ENCODE measurements at places on chromosomes 5 and 9.

- no peak for DNase-seq
Observed at GRCh38 chr5:36078430-36078829, 11.7 kb upstream of the UGT3A2 start.

- no peak for DNase-seq
Observed at GRCh38 chr5:67350618-67351201, 154.1 kb upstream of the CD180 start.

DNA sequence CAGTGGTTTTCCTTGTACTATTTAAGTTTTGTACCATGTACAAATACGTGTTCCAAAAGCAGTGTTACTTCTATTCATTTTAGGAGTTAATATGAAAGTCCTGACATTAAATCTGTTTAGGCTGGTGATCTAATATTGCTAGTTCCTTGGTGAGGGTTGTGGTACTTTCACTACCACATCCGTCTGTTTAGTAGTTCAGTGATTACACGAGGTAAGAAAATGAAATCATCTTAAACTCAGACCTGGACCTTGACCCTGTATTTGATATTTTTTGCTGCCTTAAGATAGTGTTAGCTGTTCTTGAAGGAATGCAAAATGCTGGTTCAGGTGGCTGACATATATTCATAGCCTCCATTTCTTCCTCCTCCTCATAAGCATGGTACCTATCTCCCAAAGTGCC lies 50.3 kb downstream of the MTAP start:
- DNase-seq = no peak

DNA sequence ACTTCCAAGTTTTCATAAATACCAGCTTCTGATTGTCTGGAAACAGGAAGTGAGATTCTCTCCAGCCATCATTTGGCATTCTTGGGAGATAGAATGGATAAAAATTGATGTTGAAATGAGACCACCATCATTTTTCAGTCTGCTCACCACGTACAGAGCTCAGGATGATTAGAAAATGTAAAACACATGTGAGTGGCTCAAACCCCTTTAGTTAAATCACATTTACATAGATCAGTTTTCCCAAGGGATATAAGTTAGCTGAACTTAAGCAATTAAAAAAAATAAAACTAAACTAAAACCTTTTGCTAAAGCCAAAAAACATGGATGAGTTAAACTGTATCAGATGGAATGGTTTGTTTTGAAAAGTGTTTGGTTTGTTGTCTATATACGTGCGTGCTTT lies 37.1 kb upstream of the GDNF start:
- no peak for DNase-seq

GRCh38 chr5:60148366-60148765 lies 254.8 kb upstream of the PDE4D start:
- DNase-seq = no peak

GRCh38 chr9:70581214-70581954 lies 166.9 kb upstream of the KLF9 start:
- no peak for DNase-seq

GRCh38 chr5:143699121-143699520 lies 112.8 kb upstream of the HMHB1 start:
- DNase-seq = no peak

DNA sequence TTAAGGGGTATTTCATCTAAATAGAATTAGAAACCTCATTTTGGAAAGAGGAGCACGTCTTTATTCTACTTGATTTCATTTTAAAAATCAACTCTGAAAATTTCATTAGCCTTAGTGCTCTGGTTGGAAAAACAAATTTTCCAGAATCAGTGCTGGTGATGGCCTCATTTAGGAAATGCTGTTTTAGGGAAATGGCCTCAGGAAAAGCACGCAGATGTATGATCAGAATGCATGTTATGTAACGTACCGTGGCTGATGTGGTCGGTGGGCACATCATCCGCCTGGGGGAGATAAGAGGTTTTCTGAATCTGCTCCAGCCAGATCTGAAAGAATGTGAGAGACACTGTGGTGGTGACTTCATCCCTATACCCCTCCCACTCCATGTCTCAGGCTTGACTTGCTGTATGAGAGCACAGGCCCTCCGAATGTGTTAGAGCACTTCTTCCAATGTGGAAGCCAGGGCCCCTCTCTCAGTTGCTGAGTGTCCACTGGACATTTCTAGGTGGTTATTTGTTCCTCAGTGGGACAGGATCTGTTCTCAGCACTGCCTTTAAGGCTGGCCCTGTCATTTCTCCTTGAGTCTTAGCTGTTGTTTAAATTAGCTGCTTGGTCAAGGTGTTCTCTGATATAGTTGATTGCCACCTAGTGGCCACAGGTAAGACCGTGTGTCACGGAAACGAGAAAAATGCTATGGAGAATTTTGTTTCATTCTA lies 96.5 kb downstream of the ARHGAP26 start:
- DNase-seq = peak; percentile 4

GRCh38 chr9:35294066-35294465 lies 132.3 kb downstream of the UNC13B start:
- no peak for DNase-seq

GRCh38 chr9:37927601-37928551 lies 23.9 kb upstream of the SLC25A51 start:
- DNase-seq = no peak

GRCh38 chr9:129939431-129939830 lies 103.6 kb downstream of the FNBP1 start:
- no peak for DNase-seq

- no peak for DNase-seq
Observed at GRCh38 chr9:117081641-117082317, 333.1 kb downstream of the ASTN2 start.

GRCh38 chr5:37165761-37166160 lies 83.4 kb downstream of the CPLANE1 start:
- DNase-seq = no peak

DNA sequence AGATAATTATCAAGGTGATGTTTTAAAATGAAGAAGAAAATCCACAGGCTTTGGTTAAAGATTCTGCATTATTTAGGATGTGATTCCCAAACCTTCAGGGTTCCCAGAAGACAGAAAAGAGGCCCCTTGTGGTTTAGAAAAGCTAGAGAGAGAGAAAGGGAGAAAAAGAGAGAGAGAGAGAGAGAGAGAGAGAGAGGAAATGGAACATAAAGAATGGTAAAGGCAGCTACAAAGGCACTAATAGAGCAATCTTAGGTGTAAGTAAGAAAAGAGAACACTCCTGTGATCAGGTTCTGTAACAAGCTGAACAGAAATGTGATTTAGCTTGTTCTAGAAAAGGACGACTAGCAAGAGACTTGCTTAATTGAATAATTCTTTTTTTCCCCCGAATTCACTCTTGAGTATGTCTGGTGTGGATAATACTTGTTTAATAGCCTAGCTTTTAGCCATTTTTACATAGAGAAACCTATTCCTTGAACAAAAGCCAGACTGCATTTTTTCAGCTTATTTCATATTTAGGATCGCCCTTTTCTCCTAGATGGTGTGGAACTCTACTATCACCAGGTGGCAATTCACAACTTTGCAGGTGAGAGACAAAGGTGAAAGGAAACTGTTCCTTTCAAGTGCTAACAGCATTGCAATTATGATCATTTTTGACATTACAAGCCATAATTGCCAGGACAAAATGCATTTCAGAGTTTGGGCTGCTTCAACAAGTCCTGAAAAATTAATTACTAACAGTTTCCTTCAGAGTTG lies 57.6 kb upstream of the SH3GL2 start:
- no peak for DNase-seq

GRCh38 chr9:135258461-135258860 lies 171.0 kb downstream of the OLFM1 start:
- no peak for DNase-seq

GRCh38 chr5:122816756-122817155 lies 28.7 kb upstream of the SNX24 start:
- DNase-seq = no peak

DNA sequence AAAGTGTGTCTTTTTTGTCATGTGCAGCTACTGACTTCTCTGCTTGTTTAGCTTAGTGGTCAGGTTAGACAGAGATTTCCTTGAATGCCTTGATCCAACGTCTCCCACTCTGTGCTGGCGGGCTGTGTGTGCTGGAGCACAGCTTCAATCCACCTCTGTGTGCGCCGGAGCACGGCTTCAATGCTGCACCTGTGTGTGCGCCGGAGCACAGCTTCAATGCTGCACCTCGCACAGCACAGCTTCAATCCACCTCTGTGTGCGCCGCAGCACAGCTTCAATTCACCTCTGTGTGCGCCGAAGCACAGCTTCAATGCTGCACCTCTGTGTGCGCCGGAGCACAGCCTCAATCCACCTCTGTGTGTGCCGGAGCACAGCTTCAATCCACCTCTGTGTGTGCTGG lies 69.0 kb upstream of the PHYKPL start:
- DNase-seq = no peak

GRCh38 chr9:109426626-109427402 lies 71.3 kb downstream of the PTPN3 start:
- no peak for DNase-seq

GRCh38 chr5:142006363-142007236 lies 6.2 kb downstream of the GNPDA1 start:
- DNase-seq = no peak

- DNase-seq = no peak
Observed at GRCh38 chr5:139287890-139288635, 5.5 kb upstream of the MATR3 start.

DNA sequence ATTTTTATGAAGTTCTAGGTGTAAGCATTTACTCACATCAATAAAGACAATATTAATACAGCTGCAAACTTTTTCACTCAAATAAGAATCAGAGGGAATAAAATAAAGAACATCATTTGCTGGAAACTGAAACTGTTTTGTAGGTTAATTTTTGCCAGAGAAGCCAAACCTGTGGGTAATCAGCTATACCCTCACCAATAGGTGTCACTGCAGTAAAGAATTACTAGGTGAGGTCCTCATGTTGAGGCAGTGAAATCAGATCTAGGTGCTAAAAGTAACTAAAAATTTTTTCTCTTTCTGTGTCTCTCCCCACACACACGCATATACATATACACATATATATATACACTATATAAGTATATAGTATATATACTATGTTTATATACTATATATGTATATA lies 1016.3 kb upstream of the SEMA6A start:
- no peak for DNase-seq

DNA sequence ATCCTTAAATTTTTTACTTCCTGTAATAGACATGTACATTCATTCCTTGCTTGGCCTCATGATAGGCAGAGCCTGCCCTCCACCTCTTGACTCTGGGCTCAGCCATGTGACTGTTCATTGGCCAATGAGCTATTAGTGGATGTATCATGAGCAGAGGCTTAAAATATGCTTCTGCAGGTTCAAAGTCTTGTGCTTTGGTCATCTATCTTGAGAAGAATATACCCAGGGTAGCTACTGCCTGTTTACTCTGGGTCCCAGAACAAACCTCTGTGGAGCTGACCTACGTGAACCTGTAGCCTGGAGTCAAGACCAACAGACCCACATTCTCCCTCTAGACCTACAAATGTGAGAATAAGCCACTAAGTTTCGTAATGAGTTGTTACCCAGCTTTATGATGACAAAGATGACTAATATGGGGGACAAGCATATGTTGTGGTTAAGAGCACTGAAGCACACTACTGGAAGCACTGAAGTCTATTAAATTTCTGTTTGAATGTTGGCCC lies 244.4 kb downstream of the MAST4 start:
- DNase-seq = no peak

DNA sequence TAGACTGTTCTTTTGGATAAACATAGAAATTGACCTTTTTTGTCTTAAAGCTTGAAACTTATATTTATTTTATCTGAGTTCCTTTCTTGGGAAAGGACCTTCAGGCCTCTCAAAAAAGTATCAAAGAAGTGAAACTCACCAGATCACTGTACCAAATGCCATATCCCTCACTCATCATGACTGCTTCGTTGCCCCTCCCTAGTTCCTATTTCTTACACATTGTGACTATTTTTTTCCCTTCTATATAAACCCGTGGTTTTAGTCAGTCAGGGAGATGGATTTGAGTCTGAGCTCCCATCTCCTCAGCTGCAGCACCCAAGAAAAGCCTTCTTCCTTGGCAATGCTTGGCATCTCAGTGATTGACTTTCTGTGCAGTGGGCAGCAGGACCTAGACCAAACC lies 129.4 kb downstream of the LPAR1 start:
- DNase-seq = no peak

- no peak for DNase-seq
Observed at GRCh38 chr5:93607367-93608258, 24.6 kb downstream of the NR2F1 start.

DNA sequence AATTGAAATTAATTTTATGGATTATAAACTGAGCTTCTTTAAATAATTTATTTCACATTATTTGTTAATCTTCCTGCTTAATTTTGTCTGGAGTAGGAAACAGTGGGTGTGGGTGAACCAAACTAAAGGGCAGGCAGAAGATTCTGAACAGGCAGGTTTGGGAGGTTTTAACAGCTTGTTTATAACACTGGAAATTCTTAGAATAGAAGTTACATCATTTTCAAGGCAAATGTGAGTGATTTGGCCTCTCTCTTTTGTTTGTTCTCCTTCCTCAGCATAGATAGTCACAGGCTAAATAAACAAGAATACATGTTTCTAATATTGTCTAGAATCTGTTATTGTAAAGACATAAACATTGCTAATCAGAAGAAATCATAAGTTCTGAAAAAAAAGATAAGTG lies 970.9 kb upstream of the NUDT12 start:
- no peak for DNase-seq

DNA sequence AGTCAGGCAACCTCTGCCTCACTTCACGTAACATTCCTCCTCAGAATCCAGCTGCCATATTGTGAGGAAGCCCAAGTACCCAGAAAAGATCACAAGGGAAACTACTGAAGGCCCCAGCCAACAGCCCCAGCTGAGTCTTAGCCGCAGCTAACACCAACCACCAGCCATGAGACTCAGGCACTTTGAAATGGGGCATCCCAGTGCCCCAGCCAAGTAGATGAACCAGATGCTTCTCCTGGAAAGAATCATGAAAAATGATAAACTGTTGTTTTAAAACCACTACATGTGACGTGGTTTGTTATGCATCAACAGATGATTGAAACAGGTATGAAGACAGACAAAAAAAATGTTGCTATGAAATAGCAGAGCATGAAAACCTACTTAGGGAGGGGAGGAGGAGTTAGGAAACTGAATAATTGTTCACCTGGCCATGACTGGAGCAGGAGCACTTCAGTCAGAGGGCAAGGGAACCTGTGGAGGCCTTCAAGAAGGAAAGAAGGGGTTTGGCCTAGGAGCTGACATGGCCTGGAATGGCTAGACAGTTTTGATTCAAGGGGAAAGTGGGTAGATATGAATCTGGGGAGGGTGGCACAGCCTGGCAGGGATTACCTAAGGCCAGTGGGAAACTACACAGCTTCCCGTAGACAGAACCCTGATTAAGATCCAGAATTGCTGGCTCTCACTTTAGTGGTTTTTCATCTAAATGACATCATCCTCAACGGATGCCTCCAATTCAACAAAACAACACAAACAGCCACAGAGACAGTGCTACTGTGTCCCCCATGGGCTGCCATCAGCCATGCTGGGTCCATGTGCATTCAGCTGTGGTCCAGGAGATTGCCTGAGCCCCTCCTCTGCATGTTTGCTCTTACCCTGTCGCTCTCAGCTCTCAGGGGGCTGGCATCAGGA lies 211.6 kb downstream of the SYK start:
- no peak for DNase-seq

Measured in activated T-cell treated with anti-CD3 and anti-CD28 coated beads for 1 hour (primary cell).